ENCODE measurements at places on chromosomes 16 and 17.

DNA sequence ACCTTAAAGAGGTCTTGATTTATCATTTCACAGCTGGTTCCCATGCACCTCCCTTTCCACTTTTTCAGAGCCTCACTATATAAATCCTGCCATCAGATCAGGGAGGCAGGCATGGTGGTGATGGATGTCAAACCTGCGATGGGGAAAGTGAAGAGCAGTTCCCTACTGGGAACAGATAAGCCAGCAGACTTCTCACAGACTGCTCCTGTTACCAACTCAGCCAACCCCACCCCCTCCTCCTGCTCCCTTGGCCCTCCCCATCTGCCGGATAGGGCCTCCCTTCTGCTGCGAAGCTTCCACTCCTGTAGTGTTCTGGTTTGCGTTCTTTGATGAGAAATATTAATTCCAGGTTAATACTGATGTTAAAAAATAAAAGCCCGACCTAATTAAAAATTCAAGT, 232.1 kb downstream of the STX8 start:
- DNase-seq, result no peak

GRCh38 chr16:77057161-77057774, 133.7 kb upstream of the MON1B start:
- no peak for DNase-seq

GRCh38 chr17:56085576-56086267, 67.6 kb upstream of the ANKFN1 start:
- no peak for DNase-seq

GRCh38 chr17:77120868-77121267, 19.9 kb upstream of the SEC14L1 start:
- DNase-seq, result no peak

DNA sequence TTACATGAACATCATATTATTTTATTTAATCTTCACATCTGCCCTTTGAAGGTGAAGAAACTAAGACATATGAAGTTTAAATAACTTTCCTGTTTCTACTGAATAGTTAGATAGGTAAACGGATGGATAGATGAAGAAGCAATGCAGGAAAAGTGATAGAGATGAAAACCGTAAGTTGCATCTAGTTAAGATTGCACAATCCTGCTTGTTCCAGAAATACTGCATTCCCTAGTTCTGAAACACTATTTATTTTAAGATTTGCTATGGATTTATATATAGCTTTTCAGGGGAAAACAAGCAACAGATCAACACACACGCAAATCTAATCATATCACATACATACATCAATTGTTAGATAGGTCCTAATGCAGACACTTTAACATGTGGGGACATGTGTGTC, 512.7 kb upstream of the C16orf82 start:
- DNase-seq, result no peak

DNA sequence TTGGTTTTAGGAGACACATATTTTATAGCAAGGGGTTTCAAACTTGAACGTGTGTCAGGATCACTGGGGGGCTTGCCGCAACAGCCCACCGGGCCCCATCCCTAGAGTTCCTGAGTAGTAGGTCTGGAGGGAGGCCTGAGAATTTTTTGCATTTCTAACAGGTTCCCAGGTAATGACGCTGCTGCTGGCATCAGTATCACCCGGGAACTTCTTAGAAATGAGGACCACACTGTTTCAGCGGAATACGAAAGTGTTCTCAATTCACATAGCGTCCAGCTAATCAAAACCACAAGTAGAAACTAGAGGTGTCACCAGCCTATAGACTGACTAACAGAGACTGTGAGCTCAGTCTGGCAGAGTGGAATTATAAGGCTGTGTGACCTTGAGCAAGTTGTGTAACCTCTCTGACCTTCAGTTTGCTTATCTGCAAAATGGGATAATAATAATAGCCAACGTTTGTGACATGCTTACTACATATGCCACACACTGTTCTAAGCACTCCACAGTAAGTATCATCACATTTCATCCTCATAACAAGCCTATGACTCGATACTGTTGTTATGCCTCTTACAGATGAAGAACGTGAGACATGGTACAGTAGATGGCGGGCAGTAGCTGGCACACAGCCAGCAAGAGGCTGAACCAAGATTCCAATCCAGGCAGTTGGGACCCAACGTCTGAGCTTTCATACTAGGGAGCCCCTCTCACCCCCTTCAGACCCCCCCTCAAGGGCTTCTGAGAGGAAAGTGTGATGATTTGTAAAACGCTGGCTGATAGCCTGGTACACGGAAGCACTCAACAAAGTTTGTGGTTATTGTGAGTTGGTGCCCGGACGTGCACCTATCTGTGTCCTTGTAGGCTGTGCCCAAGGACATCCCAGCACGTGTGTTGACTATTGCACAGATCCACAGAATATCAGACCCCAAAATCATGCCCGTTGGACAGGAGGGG, 4.6 kb upstream of the ICAM2 start:
- DNase-seq, result peak; percentile 47

DNA sequence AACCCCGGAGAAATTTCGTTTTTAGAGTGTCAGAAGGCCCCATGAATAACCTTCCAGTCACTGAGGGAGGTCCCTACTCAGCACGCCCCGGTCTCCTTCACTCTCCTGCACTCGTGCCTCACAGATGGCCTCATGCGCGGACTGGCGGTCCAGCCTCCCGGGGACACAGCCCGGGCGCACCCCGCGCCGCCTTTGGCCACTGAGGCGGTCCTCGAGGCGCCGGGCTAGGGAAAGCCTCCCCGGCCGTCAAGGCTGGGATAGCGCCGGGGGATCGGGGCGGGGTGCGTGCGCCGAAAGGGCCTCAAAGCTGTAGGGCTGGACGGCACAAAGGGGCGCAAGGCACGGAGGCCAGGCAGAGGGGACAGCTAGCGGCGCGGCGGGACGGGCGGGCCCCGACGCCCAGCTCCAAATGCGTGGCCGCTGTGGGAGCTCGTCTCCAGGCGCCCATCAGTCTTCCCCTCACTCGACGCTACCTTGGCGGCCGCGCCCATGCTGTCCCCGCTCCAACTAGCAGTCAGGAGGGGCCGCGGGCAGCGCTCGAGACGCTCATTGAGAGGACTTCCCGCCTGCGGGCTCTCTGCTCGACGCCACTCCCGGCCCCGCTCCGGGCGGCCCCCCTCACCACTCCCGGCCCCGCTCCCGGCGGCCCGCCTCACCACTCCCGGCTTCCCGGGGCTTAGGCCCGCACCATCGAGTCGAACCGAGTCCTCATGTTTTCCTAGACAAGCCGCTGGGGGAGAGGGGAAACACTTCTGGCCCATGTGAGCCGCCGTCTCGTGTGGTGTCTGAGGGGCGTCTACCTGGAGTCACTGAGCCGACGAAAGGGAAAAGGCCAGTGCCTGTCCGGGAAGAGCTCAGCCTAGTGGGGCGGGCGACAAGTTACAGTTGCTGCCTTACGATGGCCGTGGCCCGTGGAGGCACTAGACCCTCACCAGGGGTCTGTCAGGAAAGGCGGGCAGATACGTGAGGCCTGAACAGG, at the start of gene USP6:
TSS of gene USP6 (plus strand) at position 360 of the 979 bp plus-strand sequence. CDS start 14,336 bp downstream, outside the sequence.
- DNase-seq, result no peak

DNA sequence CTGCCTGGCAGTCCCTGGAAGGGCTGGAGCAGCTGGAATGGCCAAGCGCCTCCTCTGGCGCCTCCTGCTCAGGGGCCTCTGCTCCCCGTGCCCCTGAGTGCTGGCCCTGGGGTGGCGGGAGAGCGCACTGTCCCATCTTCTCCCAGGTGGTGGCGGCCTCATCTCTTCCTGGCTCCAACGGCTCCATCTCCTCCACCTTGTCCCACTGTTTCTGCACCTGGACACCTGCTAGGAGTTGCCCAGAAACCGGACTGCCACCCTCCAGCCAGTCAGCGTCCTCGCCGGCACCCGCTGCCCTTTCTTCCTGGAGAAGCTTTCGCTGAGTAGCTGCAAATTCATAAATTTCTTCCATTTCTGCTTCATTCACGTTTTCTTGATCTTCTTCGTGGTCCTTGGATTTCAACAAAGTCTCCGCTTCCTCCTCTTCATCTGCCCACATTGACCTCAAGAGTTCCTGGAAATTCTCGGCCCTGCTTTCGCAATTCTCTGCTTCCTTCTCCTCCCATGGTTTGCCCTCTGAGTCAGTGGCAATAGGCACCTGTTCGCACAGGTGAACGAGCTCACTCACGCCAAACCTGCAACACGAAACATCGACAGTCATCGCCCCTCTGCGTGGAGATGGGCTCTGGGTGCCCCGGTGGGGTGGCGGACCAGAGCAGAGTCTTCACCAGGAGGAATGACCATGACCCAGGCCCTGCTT, 13.7 kb upstream of the NLRC3 start:
- DNase-seq, result no peak

GRCh38 chr16:57297856-57298255, 13.4 kb upstream of the PLLP start:
- DNase-seq, result peak; percentile 73

- DNase-seq, result no peak
These were observed 251.1 kb upstream of the CDH5 start for GRCh38 chr16:66115373-66115772.

DNA sequence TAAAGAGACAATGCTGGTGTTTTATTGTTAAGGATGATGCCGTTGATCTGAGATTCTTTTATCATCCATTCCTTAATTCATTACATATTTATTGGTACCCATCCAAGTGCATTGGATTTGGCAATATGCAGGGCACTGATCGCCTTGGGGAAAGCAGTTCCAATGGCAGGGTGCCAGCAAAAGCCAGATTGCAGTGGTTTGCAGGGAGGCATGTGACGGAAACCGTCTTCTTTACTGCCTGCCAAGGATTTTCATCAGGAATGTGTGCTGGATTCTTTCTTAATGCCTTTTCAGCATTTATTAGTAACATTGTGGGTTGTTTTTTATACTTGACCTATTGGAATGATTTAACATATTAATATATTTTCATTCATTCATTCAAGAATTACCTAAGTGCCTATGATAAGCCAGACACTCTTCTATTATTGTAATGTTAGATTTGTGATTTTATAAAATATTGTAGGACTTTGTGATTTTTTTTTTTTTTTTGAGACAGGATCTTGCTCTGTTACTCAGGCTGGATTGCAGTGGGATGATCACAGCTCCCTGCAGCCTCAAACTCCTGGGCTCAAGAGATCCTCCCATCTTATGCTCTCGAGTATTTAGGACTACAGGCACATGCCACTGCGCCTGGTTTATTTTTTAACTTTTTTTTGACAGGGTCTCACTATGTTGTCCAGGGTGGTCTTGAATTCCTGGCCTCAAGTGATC, 93.4 kb upstream of the TNRC6A start:
- no peak for DNase-seq

DNA sequence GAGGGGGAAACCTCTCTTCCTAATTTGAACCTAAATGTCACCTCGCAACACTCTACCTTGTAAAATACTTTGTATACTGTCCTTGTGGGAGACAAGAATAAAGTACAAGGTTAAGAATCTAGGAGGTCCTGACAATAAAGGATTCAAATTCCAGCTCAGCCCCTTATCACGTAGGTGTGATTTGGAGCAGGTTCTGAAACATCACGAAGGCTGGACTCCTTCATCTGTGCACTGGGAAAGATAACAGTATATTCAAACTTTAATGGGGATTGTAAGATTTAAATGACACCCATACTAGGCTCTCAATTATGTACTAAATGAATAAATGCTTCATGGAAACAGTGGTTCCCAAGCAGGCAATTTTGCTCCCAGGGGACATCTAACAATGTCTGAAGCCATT, 2.1 kb downstream of the TXNDC11 start:
- DNase-seq, result no peak

GRCh38 chr16:1907226-1907860, 10.9 kb downstream of the HS3ST6 start:
- no peak for DNase-seq

DNA sequence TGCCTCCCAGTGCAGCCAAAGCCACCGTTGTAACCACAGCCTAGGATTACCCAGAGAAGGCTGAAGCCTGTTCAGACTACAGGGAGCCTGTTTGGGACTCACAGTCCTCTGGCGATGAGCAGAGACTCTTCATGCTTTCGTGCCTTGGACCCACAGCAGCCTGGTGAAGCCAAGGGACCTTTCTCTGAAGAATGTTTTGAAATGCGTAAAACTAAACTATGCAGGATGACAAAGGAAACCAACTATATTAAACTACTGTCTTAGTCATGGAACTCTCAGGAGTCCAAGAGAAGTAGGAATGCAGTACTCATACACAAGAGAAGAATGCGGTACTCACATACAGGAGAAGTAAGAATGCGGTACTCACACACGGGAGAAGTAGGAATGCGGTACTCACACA, 20.9 kb downstream of the ABR start:
- DNase-seq, result no peak

GRCh38 chr17:73899839-73900238, 255.6 kb upstream of the SDK2 start:
- DNase-seq, result no peak

DNA sequence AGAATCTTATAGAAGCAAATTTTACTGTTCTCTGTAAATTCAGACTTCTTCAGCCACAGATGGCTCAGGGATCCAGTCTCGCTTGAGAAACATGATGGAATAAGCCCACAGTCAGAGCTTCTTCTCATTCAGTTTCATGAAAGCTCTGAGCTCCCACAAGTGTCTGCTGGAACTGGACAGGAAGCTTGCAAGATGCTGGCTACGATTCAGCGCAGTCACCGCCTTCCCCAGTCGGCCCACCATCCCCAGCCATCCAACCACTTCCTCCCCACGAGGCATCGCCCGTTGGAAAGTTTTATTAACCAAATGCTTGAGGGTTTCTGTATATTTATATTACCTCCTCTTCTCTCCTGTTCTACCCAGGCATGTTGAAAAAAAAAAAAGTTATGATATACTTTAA, 171.7 kb downstream of the ZFHX3 start:
- no peak for DNase-seq

- no peak for DNase-seq
These were observed 5.9 kb upstream of the DNAH17 start for GRCh38 chr17:78583091-78583490.

DNA sequence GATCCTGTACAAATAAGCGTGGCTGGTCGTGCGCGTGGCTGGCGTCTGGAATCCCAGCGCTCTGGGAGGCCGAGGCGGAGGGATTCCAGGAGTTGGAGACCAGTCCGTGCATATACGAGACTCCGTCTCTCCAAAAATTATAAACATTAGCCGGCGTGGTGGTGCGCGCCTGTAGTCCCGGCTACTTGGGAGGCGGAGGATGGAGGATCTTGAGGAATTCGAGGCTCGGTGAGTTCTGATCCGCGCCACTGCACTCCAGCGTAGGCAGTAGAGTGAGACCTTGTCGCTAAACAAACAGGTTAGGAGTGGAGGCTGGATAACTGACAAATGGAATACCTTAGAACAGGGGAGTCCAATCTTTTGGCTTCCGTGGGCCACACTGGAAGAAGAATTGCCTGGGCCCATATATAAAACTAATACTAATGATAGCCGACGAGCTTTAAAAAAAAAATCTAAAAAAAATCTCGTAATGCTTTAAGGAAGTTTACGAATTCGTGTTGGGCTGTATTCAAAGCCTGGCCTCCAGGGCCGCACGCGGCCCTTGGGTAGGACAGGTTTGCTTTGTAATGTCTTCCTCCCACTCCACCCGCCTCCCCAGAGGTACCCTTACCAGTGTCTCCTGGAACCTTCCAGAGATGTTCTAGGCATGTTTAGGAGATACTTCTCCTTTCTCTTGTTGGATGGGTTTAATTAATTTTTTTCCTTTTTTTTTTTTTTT, 909 bp upstream of the RSL1D1 start:
- DNase-seq, result no peak
